ENCODE measurements at places on chromosomes 5 and 9. TPM values are rescaled to one million over a fixed set of nuclear protein-coding genes. Genes with fewer than 3 reads are reported as not detected.

The PKD2L2 gene
- total RNA-seq = 0.21 TPM

The PRDM9 gene
- not detected for total RNA-seq

The TYRP1 gene
- 0.14 TPM for total RNA-seq

The C7 gene
- 1.4 TPM for total RNA-seq

The HRH2 gene
- 12.7 TPM for total RNA-seq

The P4HA2 gene
- 19.0 TPM for total RNA-seq

The GKAP1 gene
- total RNA-seq = 6.1 TPM

The ERAP2 gene
- total RNA-seq = 0.13 TPM

- DNase-seq = no peak
Observed at GRCh38 chr5:103145196-103145595, 25.1 kb downstream of the PPIP5K2 start.

- DNase-seq = no peak
Observed at GRCh38 chr9:97773723-97774122, 76.6 kb upstream of the XPA start.

DNA sequence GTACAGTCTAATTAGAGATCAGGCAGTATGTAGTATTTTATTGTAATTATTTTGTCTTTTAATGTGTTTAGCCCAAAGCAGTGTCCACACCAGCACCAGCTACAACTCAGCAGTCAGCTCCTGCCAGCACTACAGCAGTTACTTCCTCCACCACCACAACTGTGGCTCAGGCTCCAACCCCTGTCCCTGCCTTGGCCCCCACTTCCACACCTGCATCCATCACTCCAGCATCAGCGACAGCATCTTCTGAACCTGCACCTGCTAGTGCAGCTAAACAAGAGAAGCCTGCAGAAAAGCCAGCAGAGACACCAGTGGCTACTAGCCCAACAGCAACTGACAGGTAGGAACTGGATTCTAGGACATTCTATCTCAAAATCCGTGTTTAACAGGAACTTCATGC, 23.2 kb downstream of the RAD23B start:
- no peak for DNase-seq

DNA sequence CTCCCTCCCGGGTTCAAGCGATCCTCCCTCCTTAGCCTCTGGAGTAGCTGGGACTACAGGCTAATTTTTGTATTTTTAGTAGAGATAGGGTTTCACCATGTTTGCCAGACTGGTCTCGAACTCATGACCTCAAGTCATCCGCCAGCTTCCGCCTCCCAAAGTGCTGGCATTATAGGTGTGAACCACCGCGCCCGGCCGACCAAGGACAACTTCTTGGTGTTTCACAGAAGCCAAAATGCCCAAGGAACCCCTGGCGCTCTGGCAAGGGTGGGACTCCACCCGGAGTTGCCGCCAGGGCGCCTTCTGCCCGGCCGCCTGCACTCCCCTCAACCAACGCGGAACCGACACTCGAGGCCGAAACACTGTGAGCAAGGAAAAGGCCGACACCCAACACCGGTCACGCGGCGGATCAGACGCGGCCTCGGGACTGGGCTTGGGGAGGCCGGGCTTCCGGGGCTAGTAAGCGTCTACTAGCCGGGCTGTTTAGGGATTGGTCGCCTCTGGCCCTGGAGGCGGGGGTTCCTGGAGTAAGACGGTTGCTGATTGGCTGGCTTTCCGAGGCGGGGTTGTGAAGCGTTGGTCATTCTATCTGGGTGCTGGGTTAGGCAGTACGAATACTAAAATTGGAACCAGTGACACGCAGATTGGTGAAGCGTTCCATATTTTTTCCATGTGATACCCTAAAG, 7.7 kb upstream of the CFAP157 start:
- DNase-seq = peak; percentile 95

GRCh38 chr9:70407081-70407503, 7.4 kb downstream of the KLF9 start:
- DNase-seq = no peak

DNA sequence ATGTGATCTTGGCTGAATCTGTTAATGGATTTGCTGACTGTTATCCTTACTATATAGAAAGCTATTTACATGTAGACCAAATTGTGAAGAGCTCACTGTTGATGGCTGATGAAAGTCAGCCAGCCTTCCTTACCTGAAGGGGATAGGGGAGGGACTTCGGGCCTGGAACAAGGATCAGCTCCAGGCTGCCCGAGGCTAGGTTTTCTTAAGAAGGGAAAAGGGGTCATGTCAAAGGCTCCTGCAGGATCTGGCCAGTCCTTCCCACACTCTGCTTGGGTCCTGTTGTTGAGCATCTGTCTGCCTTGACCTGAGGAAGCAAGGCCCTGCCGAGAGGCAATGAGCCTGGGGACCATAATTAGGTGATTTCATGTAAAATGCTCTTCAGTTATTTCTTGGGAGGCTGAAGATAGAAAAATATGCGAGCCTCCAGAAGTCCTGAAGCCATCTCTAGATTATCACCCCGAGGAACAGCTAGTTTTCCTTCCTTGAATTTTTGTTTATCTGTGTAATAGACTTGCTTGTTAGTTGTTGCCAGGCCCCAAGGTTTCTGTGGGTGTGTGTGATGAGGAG, 261.4 kb downstream of the PDZD2 start:
- DNase-seq = no peak

- no peak for DNase-seq
Observed at GRCh38 chr5:112350626-112351025, 68.5 kb downstream of the EPB41L4A start.

DNA sequence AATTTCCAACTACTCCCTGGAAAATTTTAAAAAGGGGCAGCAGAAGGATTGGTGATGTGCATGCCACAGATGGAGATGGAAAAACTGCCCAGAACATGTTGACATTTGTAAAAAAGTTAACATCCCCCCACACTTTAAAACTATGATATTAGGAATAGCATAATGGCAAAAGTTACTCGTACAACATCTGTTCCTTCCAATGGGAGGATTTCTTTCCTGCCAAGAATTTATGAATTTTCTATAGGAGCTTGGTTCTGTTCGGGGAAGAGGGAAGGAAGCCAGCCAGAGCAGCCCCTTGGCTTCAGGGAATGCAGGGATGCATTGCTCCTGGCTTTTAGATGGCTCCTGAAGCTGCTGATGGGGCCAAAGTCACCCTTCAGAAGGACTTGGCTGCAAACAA, 22.7 kb downstream of the KLF4 start:
- no peak for DNase-seq

GRCh38 chr5:93346301-93346700, 234.7 kb downstream of the NR2F1-AS1 start:
- no peak for DNase-seq

- DNase-seq = no peak
Observed at GRCh38 chr9:71602652-71603051, 165.7 kb downstream of the CEMIP2 start.

GRCh38 chr5:169549453-169550100, 34.0 kb upstream of the SPDL1 start:
- no peak for DNase-seq

DNA sequence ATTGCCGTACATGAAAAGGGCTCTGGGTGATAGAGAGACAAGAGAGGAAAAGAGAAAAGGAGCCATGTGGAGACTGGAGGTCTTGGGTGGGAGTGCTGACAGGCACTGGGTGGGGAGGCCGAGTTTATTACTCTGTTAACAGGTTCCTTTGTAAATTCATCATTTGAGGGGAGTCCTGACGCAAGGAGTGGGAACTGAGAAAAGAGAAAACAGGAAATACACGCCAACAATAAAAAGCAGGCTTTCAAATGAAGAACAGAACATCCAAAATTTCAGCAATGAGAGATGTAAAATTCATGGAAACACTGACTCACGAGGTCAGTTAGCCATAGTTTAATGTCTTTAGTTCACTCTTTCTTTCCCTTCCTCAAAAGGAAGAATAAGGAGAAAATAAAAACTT, 342.8 kb downstream of the TMEM167A start:
- no peak for DNase-seq

GRCh38 chr5:42852826-42853225, 41.1 kb upstream of the SELENOP start:
- no peak for DNase-seq

- no peak for DNase-seq
Observed at GRCh38 chr9:82418334-82418733, 429.8 kb downstream of the SPATA31D1 start.

GRCh38 chr5:3658929-3659328, 63.3 kb downstream of the IRX1 start:
- DNase-seq = no peak

DNA sequence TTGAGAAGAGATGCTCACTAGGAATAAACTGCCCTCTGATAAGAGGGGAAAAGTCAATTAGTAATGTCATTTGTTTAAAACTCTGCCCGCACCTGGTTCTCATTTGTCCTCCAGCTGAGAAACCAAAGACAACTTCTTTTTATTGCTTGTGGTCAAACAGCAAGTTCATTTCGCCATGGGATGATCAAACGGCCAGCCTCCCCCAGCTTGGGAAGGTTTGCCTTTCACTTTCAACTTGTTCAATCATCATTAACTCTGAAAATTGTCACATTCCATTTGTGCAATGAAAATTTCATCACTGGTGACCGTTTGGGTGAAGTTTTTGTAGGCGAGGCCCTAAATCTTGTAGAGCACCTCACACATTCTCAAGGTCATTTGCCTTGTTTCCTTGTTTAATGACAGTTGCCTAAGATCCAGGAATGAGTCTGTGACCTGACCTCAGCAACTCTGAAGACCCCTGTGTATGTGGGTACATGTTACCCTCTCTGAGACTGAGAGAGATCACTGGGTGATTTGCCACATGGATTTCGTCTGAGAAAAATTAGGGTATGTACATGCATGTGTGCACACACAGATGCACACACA, 117.7 kb downstream of the MARCHF3 start:
- no peak for DNase-seq

- DNase-seq = no peak
Observed at GRCh38 chr5:73158313-73158712, 14.7 kb upstream of the TMEM174 start.

DNA sequence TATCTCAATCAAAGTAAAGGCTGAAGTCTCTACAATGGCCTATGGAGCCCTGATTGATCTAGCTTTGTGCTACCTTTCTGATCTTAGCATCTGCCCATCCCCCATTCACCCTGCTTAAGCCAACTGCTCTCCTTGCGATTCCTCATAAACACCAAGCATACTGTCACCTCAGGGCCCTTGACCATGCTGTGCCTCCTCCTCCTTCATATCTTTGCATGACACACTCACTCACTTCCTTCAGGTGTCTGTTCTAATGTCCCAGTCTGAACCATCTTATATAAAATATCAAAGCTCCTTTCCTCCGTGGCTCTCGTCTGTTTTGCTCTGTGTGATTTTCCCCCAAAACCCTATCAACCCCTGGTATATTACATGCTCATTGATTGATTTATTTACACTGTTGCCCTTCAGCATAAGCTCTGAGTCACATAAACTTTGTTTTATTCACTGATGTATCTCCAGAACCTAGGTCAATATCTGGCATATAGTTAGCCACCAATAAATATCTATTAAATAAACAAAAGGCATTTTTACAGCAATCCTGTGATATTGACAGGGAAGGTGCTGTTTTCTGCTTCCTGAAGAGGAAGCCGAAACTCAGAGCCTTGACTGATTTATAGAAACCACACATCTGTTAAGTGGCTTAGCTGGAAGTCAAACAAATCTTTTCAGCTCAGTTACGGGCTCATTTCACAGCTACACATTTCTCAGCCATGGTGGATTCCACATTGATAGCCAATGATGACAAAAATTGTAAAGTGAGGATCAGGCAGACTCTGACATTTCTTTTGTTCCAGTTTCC, 103.6 kb downstream of the BOD1 start:
- no peak for DNase-seq

DNA sequence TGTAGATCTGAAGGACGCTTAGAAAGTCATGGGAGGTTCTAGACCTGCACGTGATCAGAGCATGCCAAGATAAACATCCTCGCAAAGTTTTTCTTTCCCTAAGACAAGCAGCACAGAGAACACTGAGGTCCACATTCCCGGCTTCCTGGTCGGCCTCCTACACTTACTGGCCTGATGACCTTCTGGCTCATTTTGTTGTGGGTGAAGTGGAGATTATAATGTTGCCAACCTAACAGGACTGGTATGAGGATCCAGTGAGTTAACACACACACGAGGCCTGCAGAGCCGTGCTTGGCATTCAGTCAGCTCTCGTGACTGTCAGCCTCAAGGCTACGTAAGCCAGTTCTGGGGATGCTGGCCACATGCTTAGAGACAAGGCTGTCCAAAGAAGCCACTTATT, 186.0 kb downstream of the TENT4A start:
- DNase-seq = no peak

DNA sequence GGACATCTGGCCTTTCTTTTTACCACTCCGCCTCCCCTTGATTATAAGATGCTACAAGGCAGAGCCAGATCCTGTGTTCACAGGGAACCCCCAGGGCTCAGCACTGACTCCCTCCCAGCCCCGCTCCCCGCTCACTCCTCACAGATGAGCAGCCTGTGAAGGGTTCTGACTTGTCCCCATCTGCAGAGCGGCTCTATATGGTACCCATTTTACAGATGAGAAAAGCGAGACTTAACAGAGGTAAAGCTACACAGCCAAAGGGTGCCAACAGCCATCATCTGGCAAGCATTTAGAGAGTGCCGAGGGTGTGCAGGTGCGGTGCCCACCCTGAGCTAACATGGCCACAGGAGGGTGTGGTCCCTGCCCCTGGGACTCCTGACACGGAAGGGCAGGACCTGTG, 18.8 kb downstream of the FIBCD1 start:
- DNase-seq = no peak

DNA sequence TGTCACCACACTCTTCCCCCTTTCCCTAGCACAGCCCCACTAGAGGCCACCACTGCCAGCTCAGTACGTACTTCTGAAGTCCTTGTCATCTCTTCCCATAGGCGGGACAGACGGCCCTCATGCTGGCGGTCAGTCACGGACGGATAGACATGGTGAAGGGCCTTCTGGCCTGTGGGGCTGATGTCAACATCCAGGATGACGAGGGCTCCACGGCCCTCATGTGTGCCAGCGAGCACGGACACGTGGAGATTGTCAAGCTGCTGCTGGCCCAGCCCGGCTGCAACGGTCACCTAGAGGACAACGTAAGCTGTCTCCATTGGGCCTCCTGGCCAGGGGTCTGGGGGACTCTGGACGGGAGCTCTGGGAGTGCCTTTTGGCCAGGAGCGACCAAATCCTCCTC, 99.4 kb upstream of the DMRT1 start:
- no peak for DNase-seq

DNA sequence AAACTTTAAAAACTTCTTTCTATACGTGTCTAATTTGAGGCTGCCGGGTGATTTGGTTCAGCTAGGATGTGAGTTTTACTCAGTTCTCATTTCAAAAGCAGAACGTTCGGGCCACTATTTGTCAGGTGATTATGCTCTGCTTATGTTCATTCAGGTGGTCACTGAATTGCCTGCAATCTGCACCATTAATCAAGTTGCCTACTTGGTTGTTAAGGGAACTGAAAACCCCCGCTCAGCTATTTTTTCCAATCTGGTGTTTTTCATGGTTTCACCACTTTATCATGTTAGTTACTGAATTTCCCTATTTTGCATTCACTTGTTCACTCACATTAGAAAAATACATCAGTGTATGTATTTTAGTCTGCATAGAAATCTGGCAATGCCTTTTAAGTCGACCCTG, 523.0 kb downstream of the CSNK1G3 start:
- DNase-seq = no peak

DNA sequence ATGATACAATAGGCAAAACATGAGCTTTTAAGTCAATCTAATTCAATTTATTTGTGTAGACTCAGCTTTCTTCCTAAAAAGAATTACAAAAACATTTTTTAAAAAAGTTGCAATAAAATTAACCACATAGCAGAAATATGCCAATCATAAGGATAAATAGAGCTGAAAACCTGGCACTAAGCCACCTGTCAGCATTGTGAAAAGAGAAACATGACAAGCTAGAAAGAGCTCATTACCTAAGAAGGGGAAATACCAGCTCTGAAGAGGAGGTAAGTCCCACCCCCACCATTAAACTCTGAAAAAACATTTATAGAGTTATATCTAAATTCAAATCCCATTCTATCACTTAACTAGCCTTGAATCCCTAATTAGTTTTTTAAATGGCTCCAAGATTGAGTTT, 372.9 kb downstream of the OSTF1 start:
- DNase-seq = no peak
